ENCODE measurements at places on chromosomes 4 and X.
A peak's percentile ranks its signal among the peaks of the same experiment; 100 is the strongest.

DNA sequence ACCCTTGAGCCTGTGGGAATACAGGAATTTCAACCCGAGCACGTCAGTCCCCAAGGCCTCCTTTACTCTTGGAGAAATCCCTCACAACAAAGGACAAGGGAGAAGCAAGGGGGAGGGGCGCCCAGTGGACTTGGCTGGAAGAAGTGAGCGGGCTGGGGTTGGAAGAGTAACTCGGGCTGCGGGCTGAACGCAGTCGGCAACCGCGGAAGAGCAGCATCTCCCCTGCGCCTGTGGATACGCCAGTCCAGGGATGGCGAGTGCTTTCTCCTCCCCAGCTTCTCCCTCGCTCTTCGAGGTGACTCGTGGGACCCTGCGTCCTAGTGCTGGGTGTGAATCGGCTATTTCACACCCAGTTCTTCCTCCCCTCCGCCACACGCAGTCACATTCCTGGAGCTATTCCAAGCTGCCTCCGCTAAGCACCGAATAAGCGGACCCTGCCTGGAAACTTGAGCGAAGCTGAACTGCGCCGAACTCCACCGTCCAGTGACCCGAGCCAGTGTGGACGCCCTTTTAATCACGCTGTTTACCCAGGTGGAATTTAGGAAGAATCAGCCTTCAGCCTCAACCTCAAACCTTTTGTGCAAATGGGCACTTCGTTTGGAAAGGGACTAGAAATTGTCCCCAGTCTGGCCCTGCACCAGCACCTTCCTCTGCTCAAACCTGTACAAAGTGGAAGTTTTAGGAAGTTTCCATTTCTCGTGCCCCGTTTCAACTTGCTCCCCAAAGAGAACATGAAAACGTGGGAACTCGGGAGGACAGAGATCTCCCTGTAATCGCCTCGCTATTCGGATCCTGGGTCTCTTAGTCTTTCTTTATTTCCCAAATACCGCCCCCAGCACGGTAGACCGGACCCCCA, 64.3 kb upstream of the WDR17 start:
- DNase-seq: peak; percentile 10

- DNase-seq: no peak
These were observed 29.1 kb downstream of the RIPPLY1 start for GRCh38 chrX:106874075-106874474.

DNA sequence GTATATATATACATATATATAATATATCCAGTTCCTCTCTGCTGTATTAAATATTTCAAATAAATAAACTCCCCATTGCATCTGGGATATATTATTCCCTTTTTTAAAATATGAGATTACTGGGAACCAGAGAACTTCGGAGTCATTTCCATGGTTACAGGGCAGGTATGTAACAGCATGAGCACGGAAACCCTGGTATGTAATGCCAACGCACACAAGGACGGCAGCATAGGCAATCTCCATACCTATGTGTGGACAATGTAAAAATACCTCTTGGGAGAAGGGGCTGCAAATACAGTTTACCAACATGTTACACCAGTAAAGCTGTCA, 62.8 kb downstream of the NUDT10 start:
- no peak for DNase-seq

DNA sequence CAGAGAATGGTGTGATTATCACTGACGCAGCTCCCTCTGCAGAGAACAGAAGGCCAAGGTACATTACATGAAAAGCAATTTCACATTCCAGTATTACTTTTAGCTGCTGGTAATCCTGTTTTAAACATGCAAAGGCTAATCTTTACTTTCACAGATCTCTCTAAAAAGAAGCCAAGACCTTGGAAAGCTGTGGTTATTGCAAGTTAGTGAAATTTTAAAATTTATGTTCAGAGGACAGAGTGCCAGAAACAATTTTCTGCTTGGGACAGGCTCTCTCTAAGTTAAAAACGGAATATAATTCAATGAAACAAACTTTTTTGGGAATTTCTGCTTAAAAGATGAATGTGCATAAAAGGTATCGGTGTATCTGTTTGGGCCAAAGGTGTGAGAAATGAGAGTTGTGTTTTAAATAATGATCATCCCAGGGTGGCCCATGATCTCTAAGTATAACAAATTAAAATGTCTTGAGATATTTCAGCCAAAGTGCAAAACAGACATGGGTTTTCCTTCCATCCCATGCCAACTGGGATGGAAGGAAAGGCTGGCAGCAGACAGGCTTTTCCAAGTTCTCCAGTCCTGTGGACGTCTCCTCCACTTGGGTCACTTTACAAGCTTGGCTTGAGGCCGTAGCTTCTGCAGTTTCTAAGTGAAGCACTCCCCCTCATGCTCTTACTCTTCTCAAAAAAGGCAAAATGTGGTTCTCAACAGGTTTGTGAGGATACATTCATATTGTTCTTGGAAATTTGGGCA, 118.0 kb downstream of the DRD5 start:
- no peak for DNase-seq

GRCh38 chr4:157219711-157220370, 687 bp upstream of the GRIA2 start:
- DNase-seq: no peak

- no peak for DNase-seq
These were observed 10.5 kb upstream of the PGM2 start for GRCh38 chr4:37816006-37816405.

GRCh38 chrX:16836371-16836770, 33.8 kb downstream of the RBBP7 start:
- no peak for DNase-seq

GRCh38 chr4:80463509-80463908, 128.0 kb downstream of the CFAP299 start:
- DNase-seq: no peak

DNA sequence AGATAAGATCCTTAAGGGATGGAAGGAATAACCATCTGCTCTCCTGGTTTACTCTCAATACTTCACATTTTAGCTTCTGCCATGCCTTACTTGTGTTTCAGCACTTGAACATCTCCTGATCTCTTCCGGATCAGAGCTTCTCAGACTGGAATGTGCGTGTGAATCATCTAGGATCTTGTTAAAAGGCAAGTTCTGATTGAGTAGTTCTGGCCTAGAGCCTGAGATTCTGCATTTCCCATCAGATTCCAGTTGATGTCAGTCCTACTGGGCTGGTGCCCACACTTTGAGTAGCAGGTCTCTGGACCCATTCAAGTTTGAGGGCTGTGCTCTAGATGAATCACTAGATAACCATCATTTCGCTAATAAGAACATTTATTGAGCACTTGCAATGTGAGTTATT, 20.0 kb downstream of the NDP start:
- no peak for DNase-seq

GRCh38 chrX:31440546-31440945, 368.7 kb upstream of the FTHL17 start:
- DNase-seq: no peak

- DNase-seq: no peak
These were observed 532 bp downstream of the ZNF827 start for GRCh38 chr4:145937971-145938611.

- no peak for DNase-seq
These were observed 45.2 kb downstream of the LNX1 start for GRCh38 chr4:53545942-53546581.

- no peak for DNase-seq
These were observed 739.7 kb downstream of the CENPC start for GRCh38 chr4:66805582-66805981.

DNA sequence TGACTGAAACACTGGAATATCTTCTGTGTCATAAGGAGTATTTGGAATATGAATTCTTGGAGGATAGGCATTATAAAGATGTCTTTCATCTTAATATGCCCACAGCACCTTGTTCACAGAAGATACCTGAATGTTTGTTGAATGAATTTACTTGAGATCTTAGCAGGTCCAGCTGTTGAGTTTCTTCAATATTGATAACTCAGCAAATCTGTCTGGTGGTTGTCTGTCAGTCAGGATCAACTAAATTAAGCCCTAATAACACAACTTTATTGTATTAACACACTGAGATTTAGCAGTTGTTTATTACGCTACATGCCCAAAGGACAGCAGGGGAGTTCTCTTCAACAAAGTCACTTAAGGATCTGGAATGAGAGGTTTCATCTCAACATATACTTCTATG, 106.5 kb downstream of the CNOT6L start:
- DNase-seq: no peak

GRCh38 chr4:10326075-10326474, 131.2 kb downstream of the ZNF518B start:
- DNase-seq: no peak

GRCh38 chrX:119266364-119266995, 30.4 kb downstream of the PGRMC1 start:
- no peak for DNase-seq

DNA sequence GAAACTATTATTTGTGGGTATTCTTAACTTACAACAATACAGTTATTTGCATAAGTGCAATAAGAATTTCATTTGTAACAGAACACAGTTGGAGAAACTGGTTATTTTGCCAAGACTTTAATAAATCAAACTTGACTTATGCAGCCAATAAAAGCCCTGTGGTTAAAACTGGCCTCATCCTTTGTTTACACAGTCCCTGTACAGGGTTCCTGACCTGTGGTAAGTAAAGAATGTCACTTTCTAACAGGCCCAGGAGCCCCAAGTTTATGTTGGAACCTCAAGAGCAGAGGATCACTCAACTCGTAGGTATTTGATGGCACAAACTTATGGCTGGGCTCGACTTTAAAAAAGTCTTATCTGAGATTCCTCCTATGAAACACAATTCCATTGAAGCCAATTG, 88.6 kb upstream of the PTCHD1 start:
- DNase-seq: peak; percentile 8

DNA sequence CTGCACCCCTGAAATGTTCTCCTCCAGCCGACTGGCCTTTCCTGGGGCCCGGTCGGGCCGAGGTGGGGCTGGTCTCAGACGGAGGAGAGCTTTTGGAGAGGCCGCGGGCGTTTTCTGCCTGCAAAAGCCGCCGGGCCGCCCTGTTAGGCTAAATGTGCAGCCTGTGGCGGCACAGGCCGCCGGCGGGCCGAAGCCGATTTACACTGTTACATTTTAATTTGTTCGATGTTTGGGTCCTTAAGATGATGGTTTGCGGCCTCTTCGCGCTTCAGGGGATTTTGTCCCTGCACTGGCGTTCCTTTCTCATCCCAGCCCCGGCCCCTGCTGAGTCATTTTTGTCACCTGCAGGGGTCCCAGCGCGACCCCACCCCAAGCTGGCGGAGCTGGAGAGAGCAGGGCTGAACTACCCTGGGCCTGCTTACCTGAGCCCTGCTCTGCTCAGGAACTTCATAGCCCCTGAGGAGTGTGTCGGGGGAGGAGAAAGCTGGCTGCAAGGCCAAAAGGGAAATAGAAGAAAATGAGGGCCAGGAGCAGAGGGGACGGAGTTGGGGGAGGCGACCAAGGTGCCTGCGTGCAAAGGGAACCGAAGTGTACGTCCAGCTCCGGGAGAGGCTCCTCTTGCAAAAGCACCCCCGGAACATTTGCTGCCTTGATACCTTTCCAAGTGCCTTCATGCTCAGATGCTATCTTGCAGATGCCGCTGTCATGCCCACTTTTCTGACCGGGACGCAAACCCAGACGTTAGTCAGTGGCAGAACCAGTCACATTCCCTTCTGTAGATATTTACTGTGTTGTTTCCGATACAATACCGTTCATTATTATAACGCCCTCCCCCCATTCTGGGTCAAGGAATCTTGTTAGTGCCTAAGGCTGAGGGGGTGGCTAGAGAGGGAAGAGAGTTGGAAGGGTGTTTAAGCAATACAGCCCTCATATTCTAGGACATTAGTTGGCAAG, 977 bp upstream of the RBBP7 start:
- no peak for DNase-seq

DNA sequence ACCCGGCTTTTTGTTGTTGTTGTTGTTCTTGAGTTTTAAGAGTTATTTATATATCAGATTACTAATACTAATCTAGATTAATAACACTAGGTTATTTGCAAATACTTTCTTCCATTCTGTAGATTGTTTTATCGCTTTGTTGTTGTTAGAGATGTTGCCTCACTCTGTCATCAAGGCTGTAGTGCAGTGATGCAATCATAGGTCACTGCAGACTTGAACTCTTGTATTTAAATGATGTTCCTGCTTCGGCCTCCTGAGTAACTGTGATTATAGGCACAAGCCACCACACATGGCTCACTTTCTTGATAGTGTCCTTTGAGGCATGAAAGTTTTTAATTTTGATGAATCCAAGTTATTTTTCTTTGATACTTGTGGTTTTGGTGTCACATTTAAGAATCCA, 129.0 kb downstream of the VSIG4 start:
- no peak for DNase-seq

- no peak for DNase-seq
These were observed 43.5 kb downstream of the EVC start for GRCh38 chr4:5754529-5754881.

DNA sequence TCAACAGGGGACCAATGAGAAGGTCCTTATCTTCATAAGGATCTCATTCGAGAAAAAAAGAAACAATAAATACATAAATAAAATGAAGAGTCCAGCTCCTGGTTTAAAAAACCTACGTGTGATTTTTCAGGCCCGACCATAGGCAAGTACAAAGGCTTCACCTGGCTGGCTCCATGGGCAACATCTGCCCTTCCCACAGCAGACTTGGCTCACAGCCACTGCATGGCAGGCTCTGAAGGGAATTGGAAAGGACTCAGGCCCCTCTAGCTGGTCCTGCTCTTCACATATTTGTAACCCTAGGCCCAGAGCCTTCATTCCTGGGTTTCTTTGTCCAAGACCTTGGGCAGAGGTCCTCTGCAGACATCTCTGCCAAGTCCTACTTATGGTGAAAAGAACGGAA, 228.1 kb downstream of the QDPR start:
- no peak for DNase-seq

DNA sequence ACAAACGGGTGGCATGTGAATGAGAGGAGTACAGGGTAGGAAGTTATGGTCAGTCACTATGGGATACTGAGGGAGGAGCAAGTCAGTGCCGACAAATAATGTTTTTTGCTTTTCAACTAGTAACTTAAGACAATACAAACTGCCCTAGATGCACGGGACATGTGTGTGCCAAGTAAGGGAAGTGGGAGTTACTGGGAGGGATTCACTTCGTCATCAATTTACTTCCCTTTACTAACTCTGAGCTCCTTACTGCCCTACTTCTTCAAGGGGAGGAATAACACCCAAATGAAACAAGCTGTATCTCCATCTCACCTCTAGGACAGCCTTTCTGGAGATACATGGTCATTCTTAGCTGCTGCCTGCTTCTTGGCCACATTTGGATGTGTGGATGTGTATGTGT, 97.7 kb downstream of the DGKK start:
- DNase-seq: no peak

- DNase-seq: no peak
These were observed 86.7 kb downstream of the ATP8A1 start for GRCh38 chr4:42570221-42570620.

DNA sequence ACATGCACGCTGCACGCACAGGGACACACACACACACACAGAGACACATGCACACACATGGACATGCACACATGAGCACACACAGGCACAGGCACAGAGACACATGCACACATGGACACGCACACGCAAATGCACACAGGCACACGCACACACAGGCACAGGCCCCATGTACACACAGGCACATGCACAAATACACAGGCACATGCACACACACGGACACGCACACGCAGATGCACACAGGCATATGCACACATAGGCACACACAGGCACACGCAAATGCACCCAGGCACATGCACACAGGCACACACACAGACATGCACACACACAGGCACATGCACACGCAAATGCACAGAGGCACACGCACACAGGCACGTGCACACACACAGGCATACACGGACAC, 30.3 kb upstream of the HTRA3 start:
- DNase-seq: no peak

- no peak for DNase-seq
These were observed 226.3 kb upstream of the PGRMC2 start for GRCh38 chr4:128513664-128514484.

GRCh38 chrX:68084765-68085164, 348.5 kb downstream of the OPHN1 start:
- DNase-seq: no peak

- DNase-seq: no peak
These were observed 171.0 kb downstream of the FBXW7 start for GRCh38 chr4:152364883-152365282.

All from T1000 (cell line).